ENCODE measurements at places on chromosomes 12 and 14.

DNA sequence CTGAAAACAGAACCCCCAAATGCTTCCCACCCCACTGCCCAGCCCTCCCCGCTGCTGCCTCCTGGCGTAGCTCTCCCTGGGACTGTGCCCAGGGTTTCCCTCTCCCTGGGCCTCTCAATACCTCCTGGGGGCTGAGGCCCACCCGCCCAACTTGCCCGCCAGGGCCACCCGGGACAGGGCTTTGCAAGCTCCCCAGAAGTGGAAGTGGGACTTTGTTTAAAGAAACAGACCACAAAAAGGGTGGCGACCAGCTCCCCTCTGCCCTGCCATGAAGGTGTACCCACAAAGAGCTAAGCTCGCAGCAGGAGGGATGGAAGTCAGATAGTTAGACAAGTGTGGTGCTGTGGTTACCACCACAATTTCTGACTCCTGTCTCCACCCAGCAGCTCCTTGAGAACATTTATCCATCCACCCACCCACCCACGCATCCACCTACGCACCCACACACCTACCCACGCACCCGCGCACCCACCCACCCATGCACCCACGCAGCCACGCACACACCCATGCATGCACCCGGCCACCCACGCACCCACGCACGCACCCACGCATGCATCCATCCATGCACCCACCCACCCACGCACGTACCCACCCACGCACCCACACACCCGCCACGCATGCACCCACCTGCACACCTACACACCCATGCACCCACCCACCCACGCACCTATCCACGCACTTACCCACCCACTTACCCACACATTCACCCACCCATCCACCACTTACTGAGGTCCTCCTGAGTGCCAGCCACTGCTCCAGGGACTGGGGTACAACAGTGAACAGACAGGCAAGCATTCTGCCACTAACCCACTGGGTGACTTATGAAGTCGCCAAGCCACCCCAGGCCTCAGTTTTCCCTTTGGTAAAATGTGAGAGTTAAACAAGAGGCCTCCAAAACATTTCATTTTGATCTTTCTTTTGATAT lies 127.3 kb downstream of the SCARB1 start:
- DNase-seq = no peak

DNA sequence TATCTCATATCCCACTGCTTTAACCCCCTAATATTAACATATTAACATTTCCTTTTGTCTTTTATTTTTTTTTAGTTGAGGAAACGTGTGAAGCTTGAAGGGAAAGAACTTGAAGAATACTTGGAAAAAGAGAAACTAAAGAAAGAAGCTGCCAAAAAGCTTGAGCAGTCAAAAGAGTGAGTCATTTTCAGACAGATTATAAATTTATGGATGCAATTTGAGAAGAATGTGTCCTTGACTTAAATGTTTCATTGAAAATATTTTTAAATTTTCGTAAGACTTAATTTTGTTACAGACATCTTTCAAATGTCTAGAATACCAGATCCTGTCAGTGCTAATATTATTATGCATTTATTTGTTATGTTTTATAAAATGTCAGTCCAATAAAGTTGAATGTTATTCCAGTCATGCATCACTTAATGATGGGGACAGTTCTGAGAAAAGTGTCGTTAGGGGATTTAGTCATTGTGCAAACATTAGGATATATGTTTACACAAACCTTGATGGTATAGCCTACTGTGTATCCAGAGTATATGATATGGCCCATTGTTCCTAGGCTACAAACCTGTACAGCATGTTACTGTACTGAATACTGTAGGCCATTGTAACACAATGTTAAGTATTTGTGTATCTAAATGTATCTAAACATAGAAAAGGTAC lies 32.6 kb downstream of the CPSF2 start:
- DNase-seq = no peak

- DNase-seq = no peak
These were observed 1.4 kb downstream of the FIGNL2 start for GRCh38 chr12:51846911-51847642.

- no peak for DNase-seq
These were observed 185.6 kb downstream of the ALG10 start for GRCh38 chr12:34207858-34208257.

- no peak for DNase-seq
These were observed 49.2 kb downstream of the FBXW8 start for GRCh38 chr12:116959845-116960514.

DNA sequence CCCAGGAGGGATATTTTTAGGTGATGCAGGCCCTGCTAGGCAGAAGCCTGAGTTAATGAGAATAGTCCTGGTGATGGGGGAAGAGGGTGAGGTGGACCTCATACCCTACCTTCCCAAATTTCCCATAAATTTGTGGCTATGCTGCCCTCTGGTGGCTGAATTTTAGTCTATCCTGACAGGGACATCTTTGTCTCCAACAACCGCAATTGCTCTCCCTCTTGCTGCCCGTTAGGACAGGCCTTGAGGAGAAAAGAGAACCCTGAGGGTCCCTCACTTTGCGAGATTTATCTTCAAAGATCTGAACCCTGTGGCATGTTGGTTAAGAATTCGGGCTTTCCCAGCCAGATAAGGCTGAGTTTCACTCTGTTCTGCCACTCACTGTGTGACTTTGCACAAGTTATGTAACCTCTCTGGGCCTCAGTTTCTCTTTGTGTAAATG lies 9.8 kb upstream of the ZNF385A start:
- DNase-seq = no peak

- no peak for DNase-seq
These were observed 1.5 kb upstream of the GPR162 start for GRCh38 chr12:6820166-6820565.

DNA sequence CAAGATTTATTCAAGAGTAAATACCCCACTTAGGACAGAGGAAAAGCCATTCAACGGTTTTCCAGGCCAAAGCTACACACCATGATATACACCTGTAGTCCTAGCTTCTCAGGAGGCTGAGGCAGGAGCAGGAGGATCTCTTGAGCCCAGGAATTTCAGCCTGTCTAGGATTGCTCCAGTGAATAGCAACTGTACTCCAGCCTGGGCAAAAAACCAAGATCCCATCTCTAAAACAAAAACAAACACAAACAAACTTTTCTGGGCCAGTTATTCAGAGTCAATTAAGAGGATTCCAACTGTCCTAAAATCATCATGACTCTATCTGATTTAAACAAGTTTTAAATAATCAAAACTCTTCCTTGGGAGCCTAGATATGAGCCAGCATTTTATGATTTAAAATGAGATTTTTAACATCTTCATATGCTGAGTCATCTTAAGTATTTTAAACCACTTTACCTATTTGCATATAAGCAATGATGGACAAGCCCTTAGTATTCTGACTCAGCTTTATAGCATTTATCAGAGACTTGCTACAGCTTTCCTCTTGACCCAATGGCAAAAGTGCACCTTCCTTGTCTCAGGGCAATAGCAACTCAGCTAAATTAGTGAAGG lies 77.1 kb downstream of the KCNMB4 start:
- DNase-seq = no peak

DNA sequence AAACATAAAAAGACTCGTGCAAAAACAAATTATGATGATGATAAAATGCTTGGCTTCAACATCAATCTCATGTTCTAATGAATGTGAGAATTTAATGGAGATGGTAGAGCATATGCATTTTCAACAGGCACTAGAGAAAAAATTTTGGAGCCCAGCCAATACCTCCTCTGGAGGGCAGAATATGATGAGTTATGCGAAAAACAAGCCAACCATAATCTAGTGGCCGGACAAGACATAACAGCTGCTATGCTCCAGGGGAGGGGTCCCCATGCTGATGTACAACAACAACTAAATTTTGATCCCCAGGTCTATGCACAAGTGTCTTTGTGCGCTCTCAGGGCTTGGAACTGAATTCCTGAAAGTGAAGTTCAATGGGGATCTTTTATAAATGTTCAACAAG lies 1197.5 kb downstream of the LRFN5 start:
- no peak for DNase-seq

DNA sequence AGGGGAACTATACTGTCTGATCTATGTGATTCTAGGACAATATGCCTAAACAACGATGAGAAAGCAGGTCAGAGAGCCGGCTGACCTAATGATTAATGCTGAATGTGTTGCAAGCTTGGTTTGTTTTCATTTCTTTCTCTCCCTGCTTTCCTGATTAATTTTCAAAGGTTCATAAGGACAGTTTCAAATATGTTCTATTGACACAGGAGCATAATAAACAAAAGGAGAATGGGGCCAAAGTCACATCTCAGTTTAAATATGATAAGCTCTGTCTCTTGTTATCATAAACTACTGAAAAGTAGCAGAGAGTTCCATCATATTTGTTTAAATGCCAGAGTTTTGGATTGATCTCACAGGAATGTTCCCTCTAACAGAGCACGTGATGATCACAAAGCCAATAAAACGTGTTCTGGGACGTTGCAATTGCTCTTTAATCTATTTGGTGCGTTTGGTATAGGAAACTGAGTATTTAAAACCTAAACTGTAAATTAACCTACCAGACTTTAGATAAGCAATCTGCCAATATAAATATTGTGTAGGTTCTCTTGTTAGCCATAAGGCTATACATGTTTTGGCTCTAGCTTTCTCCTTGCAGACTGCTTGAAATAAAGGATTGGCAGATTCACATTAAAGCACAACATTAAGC lies 3.7 kb upstream of the HSD17B6 start:
- DNase-seq = no peak

- DNase-seq = peak; percentile 49
These were observed 2.7 kb upstream of the TRAF3 start for GRCh38 chr14:102774391-102775153.

DNA sequence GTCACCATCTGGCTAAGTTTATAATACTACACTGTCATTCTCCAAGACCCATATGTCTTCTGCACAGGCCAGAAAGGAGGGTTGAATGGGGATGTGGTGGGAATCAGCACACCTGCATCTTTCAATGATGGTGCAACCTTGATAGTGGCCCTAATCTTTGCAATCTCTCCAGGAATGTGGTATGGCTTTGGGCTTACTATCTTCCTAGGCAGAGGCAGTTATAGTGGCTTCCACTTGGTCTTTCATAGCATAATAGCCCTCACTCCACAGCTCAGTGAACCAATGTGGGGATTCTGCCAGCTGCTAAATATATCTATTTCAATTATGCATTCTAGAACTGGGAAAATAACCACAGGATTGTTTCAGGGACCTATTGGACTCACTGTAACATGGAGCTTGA lies 61.8 kb upstream of the ATP2B1 start:
- DNase-seq = no peak

GRCh38 chr12:64160711-64161060 lies 61.4 kb downstream of the KICS2 start:
- no peak for DNase-seq

DNA sequence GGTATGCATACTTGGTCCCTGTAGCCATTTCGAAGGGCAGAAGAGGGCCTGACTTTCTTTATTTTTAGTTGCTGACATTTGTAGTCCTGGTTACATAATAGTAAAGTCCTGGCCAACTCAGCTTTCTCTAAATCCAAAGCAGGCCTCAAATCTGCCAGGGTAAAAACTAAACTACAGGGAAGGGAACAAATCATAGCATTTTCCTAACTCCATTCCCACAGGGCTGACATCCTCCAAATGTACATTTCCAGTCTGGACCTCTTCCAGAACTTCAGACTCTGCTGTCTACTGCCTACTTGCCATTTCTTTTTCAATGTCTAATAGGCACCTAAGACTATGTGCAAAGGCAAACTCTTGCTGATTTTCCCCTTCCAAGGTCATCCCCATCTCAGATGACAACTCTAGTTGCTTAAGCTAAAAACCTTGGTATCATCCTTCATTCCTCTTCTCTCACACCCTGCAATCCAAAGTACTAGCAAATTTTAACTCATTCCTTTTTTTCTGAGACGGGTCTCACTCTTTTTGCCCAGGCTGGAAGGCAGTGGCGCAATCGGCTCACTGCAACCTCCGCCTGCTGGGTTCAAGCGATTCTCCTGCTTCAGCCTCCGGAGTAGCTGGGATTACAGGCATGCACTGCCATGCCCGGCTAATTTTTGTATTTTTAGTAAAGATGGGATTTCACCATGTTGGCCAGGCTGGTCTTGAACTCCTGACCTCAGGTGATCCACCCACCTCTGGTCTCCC lies 2.0 kb downstream of the DDIT3 start:
- no peak for DNase-seq

DNA sequence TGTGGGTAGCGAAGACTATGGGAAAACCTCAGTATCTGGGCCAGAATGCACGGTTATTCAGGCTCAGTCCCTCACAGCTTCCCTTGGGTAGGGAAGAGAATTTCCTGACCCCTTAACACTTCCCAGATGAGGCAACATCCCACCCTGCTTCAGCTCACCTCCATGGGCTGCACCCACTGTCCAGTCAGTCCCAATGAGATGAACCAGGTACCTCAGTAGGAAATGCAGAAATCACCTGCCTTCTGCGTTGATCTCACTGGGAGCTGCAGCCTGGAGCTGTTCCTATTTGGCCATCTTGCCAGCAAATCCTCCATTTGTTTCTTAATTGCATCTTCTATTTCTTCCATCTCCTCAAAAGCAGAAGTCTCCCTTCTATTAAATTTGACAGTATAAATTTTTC lies 104.4 kb downstream of the FOXA1 start:
- DNase-seq = no peak

DNA sequence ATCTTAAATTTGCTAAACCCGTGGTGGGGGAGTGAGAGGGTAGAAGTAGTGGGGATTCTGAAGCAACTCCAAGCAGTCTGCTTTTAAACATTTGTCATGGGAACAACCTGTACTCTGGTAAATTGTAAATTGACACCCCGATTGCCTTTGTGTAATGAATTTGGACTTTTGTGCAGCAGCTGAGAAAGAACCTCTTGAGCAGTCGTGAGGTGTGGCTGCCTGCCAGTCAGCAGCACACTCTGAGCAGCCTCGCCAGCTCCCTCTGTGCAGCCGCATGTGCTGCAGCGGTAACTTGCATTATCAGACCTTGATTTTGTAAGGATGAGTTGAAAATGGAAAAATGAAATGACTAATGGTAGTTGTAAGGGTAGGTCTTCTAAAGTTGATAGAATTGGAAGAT lies 74.3 kb downstream of the SUSD6 start:
- DNase-seq = no peak

GRCh38 chr12:57055824-57056223 lies 5.9 kb upstream of the MYO1A start:
- DNase-seq = no peak

DNA sequence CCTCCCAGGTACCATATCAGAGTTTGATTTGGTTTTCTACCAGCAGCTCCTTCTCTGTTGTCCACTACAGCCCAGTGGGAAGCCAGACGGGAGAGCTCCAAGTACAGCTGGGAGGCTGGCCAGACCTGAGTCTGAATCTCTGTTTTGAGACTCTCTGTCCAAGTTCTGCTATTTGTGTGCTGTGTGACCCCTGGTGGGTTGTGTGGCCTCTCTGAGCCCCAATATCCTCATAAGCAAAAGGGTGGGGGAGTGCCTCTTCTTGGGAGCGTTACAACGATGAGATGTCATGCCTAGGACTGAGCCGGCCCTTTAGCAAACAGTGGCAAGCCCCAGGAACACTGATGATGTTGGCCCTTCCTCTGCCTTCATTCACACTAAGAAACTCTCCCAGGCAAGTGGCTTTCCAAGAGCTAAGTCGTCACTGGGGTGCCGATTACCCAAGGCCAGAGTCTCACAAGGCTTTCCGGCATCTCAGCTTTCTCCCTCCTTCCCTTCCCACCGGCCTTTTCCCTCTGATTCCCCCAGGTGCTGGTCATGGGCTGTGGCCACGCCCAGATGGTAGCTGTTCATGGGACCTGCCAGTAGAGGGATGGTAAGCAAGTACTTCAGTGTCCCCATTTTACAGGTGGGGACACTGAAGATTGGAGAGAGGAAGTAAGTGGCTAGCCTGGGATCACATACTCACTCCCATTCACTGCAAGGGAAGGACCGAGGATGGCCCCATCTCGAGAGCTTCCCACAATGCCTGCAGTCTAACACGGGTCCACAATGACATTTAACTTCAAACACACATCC lies 47.7 kb downstream of the BCL11B start:
- no peak for DNase-seq

- DNase-seq = no peak
These were observed 13.8 kb downstream of the BICD1 start for GRCh38 chr12:32120419-32120818.

Data from non-pigmented ciliary epithelial cell (primary cell).